ENCODE measurements at places on chromosomes 1 and 21. TPM values are rescaled to one million over a fixed set of nuclear protein-coding genes. Genes with fewer than 3 reads are reported as not detected.

The CNIH3 gene
- total RNA-seq = 5.3 TPM

The FCGR3A gene
- total RNA-seq = not detected

The PYCR2 gene
- 308 TPM for total RNA-seq

The TRAF5 gene
- 39.3 TPM for total RNA-seq

The FCRL5 gene
- 0.14 TPM for total RNA-seq

The LAMB3 gene
- 0.45 TPM for total RNA-seq

The SFN gene
- total RNA-seq = 7.5 TPM

The KRTAP19-3 gene
- not detected for total RNA-seq

The OR2T33 gene
- not detected for total RNA-seq

The EFCAB7 gene
- 4.7 TPM for total RNA-seq

The CCDC24 gene
- 19.8 TPM for total RNA-seq

The LCE1E gene
- not detected for total RNA-seq

The PTPN22 gene
- total RNA-seq = not detected
